Prostate gland (tissue), 2 donors: ENCODE measurements at places on chromosomes 5 and 9.

DNA sequence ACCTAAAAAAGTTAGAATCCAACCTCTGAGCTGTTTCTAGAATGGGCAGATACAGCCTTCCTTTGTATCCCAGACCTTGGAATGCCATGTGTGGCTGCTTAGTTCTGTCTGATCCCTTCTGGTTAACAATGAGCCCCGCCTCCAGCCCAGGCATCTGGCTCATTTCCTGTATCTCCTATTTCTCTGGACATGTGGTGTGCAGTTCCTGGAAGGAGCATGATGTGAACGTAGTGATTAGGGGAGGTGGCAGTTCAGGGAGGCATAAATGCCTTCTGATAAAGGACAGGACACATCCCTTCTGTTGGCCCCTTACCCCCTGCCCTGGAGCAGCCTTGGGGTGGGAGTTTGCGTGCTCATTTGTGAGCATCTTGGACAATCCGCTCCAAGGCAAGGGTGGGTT is 243.0 kb downstream of the ZSWIM6 start:
- no peak overlapping the region for H3K4me3 ChIP-seq
- no peaks in the 10 kb centered on the region for H3K27me3 ChIP-seq
- H3K27ac ChIP-seq, result no peak overlapping the region
- H3K4me1 ChIP-seq, result no peaks in the 10 kb centered on the region
- DNase-seq, result no peak

DNA sequence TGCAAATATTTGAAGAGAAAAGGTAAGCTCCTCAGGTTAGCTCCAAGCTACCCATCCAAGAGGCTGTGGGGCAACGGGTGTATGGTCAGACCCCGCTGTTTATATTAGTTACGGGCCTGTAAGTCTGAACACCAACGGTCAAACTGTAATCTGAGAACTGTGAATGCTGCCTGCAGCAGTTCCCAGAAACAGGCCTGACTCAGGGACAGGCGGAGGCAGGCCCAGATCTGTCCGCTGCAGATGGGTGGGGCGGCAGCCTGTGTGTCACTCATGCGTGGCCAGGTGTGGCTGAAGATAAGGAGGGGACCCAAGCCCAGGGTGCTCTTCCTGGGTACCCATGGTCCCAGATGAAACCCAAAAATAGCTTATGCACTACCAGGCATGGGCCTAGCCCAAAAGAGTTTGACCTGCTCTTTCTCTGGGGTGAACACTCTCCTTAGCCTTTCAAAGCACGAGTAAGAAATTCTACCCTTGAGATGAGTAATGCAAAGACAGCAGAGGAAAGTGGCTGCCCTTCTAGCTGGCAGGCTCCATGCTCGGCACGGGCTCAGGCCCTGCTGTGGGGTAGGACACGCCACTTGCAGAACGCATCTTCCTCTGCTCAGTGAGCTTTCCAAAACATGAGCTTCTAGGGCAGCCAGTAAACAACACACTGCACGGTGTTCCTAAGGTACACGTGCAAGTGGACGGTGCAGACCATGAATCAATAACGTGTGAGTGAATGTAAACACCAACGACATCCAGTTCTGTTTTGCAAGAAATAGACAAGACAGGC is 9.1 kb downstream of the UBAC1 start:
- H3K27me3 ChIP-seq, result no peaks in the 10 kb centered on the region
- DNase-seq, result peak; percentile 78

- no peak overlapping the region for H3K27ac ChIP-seq
- DNase-seq, result no peak
- H3K36me3 ChIP-seq, result no peaks in the 10 kb centered on the region
Measured at GRCh38 chr9:27059412-27059811, 49.6 kb upstream of the TEK start.

DNA sequence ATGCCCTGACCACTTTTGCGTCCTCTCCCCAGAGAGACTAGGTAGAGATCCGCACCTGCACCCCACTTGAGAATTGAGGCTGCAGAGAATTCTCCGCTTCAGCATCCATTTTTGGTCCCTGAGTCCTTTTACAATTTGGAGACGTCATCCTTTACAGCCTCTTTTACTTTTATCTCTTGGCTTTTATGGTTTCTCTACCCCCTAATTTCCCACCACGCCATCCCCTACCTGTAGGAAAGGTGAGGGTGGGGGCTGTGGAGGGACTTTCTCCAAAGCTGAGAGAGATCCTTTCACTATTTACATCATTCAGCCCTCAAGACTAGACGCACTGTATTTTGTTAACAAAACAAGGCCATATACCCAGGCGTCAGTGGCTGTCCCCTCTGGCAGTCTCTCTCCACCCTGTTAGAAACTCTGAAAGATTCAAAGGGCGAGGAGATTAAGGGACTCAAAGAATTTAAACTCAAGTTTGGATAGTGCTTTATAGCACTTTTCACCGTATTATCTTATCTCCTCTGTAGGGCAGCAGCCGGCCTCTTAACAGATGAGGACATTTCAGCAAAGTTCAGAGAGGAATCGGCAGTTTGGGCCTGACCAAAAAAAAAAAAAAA is 1.7 kb downstream of the MSX2 start:
- no peak for DNase-seq
- H3K4me1 ChIP-seq, result no peaks in the 10 kb centered on the region
- H3K27me3 ChIP-seq, result peaks cover 7% of the 10 kb centered on the region
- no peak overlapping the region for H3K27ac ChIP-seq

DNA sequence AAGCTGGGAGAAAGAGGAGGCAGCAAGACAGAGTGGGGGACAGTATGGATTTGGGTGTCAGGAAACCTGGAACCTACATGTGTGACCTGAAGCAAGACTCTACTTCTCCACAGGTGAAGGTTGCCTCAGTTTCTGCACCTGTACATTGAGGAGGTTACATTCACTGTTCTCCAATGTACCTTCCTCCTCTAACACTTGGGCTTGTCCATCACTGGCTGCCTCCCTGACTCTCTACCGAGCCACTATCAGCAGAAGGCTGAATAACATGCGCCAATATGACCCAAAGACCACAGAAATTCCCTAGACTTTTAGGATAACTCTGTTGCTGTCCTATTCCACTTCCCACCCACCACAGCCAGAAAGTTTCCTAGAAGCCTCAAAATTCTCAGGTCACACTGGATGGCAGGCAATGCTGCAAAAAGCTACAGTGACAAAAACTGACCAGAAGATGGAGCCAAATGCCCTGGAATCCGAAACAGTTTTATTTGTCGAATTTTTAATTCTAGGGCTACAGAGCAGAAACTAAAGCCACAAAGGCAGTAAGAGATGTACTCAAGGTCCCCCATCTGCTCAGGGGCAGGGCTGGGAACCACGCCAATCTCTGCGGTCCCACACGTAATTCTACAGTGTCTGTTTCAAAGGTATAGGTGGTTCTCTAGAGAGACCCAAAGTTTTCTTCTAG is 64.4 kb downstream of the FAM114A2 start:
- no peak overlapping the region for H3K4me3 ChIP-seq
- no peaks in the 10 kb centered on the region for H3K27me3 ChIP-seq
- no peak overlapping the region for H3K27ac ChIP-seq
- DNase-seq, result no peak

GRCh38 chr5:39040875-39041274 is 33.3 kb downstream of the RICTOR start:
- no peaks in the 10 kb centered on the region for H3K27me3 ChIP-seq
- H3K4me1 ChIP-seq, result no peaks in the 10 kb centered on the region
- no peak for DNase-seq

DNA sequence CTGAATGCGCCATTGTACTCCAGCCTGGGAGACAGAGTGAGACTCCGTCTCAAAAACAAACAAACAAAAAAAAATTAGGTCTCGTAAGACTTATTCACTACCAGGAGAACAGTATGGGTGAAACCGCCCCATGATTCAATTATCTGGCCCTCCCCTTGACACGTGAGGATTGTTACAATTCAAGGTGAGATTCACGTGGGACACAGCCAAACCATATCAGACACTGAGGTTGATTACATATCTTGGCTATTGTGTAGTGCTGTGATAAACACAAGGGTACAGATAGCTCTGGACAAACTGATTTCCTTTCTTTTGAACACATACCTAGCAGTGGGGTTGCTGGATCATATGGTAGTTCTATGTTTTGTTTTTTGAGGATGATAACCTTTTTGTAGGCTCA is 42.4 kb upstream of the PWWP2A start:
- DNase-seq, result no peak
- H3K27ac ChIP-seq, result no peak overlapping the region
- H3K36me3 ChIP-seq, result no peaks in the 10 kb centered on the region
- no peaks in the 10 kb centered on the region for H3K27me3 ChIP-seq
- H3K4me1 ChIP-seq, result no peaks in the 10 kb centered on the region

DNA sequence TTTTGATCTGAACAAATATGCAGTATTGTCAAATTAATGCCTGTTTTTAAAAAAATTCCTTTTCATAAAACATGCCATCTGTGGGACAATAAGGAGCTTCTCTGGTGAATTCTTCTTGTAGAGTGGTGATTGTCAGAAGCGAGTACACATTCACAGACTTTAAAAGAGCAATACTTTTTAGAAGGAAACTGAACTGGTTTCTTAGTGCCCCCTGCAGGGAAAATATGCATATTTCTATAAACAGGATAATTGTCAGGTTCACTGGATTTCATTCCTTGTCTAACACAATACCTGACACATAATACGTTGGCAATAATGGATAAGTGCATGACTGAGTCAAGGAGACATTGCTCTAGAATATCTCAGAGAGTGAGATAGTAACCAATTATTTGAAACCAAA is 133.7 kb downstream of the KIF4B start:
- no peaks in the 10 kb centered on the region for H3K4me1 ChIP-seq
- no peaks in the 10 kb centered on the region for H3K27me3 ChIP-seq
- H3K4me3 ChIP-seq, result no peak overlapping the region
- no peak for DNase-seq
- no peak overlapping the region for H3K27ac ChIP-seq
- no peaks in the 10 kb centered on the region for H3K36me3 ChIP-seq

DNA sequence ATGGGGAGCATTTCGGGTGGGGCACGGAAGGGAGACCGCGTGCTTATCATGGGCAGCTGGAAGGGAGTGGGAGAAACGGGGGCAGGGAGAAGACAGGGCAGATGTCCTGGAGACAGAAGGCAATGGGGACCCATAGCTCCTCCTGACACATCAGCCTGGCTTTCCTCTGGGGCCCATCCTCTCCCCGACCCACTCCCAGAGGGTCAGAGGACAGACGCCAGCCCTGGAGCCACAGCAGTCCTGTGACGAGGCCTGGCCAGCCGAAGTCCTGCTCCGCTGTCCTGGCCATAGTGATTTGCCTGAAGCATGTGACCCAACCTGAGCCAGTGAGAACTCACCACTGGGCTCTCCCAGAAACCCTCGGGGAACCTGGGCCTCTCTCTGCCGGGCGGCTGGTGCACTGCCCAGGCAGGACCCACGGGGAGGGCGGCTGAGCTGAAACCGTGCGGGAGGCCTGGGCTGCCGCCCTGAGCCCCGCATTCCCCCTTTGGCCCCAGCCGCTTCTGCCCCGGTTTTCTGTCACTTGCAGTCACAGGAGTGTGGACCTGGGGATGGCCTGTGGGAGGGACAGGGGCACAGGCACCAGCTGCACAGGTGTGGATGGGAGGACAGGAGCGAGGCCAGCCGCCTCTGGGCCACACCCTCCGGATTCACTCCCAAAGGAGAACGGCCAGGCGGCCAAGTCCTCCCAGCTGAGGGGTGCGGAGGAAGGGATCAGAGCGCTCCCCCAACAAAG is 19.8 kb downstream of the ADAMTS2 start:
- no peak overlapping the region for H3K4me3 ChIP-seq
- DNase-seq, result no peak
- H3K4me1 ChIP-seq, result no peaks in the 10 kb centered on the region

GRCh38 chr5:130282049-130282448 is 377.8 kb downstream of the CHSY3 start:
- no peaks in the 10 kb centered on the region for H3K27me3 ChIP-seq
- no peak overlapping the region for H3K4me3 ChIP-seq
- H3K4me1 ChIP-seq, result no peaks in the 10 kb centered on the region
- H3K27ac ChIP-seq, result no peak overlapping the region
- DNase-seq, result no peak

DNA sequence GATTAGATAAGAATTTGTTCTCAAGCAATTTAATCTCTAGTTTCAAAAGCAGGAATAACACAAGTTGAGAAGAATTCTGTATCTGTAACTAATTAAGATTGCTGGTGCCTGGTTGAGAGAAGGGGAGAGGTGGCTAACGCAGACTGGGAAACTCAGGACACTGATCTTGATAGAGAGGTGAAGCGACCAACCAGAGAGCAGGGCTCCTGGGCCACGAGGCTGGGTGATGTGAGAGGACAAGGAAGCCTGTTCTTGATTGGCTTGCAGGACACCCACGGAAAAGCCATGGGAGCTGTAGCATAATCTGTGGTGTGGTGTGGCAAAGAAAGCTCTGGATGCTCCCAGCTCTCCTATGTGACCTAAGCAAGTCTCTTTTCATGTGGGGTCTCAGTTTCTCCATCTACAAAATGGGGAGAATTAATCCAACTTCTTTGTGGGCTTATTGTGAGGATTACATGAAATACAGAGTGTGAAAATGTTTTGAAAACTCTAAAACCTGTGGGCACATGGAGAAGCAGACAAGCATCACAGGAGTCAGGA is 594.1 kb upstream of the BRINP1 start:
- no peaks in the 10 kb centered on the region for H3K36me3 ChIP-seq
- no peak overlapping the region for H3K27ac ChIP-seq
- no peak overlapping the region for H3K4me3 ChIP-seq

DNA sequence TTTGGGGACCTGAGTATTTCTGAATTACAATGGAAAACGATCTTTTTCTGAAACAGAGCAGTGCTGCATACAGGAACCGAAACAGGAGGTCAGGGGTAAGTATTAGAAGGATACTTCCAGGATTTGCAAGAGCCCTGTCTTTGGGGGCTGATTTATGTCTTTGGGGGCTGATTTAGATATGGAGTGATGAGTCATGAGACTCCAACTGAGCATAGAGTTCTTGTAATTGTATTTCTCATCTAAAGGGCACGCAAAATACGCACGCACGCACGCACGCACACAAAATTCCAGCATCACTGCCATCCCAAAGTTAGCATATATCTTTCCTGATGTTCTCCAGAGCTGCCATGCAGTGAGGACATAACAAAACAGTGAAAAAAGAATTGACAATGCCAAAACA is 414.8 kb upstream of the CCNH start:
- H3K4me3 ChIP-seq, result no peak overlapping the region
- H3K4me1 ChIP-seq, result no peaks in the 10 kb centered on the region
- H3K27ac ChIP-seq, result no peak overlapping the region
- DNase-seq, result no peak

DNA sequence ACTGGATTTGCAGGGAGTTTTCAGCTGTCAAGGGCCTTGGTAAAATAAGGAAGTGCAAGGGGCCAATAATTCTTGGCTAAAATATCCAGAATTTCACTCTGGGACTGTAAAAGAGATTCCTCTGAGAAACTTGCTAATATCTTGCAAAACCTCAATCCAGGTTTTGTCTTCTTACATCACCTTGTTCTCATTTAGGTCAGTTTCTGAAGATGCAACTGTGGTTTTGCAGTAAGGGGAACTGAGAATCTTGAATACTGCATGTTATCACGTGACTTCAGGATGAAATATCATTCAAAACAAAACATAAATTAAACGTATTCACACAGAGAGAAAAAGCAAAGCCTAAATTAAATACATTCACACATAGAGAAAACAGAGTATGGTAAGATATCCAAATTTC is 35.0 kb upstream of the RIC1 start:
- H3K4me3 ChIP-seq, result no peak overlapping the region
- H3K36me3 ChIP-seq, result no peaks in the 10 kb centered on the region
- DNase-seq, result no peak
- H3K27ac ChIP-seq, result no peak overlapping the region
- H3K27me3 ChIP-seq, result no peaks in the 10 kb centered on the region
- no peaks in the 10 kb centered on the region for H3K4me1 ChIP-seq

- H3K36me3 ChIP-seq, result no peaks in the 10 kb centered on the region
- no peak overlapping the region for H3K27ac ChIP-seq
- H3K4me3 ChIP-seq, result no peak overlapping the region
- H3K27me3 ChIP-seq, result no peaks in the 10 kb centered on the region
- H3K4me1 ChIP-seq, result no peaks in the 10 kb centered on the region
- DNase-seq, result no peak
Measured at GRCh38 chr9:110951805-110952539, 86.3 kb downstream of the LPAR1 start.
